Common myeloid progenitor, CD34-positive (primary cell): ENCODE measurements at places on chromosomes 4 and X.
A peak's percentile ranks its signal among the peaks of the same experiment; 100 is the strongest.

- DNase-seq = no peak
Observed at GRCh38 chr4:186536285-186536684, 19.1 kb downstream of the MTNR1A start.

DNA sequence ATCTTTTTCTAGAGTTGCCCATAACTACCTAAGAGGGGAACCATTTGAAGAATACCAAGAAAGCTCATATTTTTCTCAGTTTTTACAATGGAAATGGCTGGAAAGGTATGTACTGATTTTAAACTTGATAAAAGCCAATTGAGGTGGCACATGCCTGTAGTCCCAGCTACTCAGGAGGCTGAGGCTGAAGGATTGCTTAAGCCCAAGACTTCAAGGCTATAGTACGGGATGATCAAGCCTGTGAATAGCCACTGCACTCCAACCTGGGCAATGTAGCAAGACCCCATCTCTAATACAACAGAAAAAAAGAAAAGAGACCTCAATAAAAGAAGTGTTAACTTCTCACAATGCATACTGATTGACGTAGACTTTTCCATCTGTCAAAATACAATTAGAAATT lies 44.4 kb downstream of the GRK4 start:
- no peak for DNase-seq

DNA sequence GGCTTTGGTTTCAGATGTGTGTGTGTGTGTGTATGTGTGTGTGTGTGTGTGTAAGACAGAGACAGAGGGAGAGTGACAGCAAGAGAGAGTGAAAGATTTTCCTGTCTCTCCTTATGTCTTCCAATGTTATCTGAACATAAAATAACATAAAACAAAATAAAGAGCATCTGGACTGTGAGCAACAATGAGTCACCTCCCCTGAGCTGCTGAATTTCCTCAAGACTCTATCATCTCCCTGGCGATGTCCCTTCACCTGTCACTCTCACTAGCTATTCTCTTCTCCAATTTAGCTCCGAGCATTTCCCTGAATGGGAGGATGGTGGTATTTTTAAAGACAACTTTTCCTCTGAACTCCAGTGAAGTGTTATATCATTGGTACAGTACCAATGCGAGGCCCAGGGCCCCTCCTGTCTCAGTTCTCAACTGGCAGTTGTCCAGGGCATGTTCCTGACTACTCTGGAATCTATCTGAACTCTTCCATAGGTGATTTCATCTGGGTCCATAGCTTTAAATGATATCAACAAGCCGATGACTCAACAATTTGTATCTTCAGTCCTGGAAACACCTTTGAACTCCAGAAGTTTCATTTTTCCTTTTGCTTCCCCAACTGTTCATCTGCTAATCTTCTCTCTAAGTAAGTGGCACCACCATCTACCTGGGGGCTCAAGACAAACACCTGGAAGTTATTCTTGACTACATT lies 195.0 kb upstream of the CLNK start:
- no peak for DNase-seq

- peak; percentile 4 for DNase-seq
Observed at GRCh38 chr4:82728301-82728700, 70.3 kb downstream of the SCD5 start.

DNA sequence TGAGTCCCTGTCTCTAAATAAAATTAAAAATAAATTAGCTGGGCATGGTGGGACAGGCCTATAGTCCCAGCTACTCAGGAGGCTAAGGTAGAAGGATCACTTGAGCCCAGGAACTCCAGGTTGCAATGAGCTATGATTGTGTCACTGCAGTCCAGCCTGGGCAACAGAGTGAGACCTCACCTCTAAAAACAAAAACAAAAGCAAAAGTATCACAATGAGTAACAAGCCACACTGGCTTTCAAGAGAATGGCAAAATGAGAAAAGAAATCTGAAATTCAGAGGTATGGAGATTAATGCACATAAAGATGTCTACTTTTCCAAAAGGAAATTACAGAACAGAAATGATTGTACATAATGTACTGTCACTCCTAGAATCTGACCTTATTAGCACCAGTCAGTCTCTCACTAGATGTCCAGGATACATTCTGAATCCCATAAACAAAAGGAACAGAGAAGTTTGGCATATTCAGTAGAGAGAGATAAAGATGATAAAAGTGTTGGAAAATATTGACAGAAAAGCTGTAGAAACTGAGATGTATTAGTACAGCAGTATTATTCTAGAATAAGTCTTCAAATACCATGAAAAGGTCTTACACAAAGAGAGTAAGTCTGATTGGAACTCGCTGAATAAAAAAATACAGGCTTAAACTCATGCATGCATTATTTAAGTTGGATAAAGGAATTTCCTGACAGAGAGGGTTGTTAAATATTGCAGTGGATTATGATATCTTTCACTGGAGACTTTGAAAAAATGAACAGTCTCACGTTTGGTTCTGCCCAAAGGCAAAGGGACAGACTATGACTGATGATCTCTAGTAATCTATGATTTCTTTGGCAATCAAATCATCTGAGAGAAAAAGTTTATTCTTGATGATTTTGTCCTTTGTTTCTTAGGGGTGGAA lies 102.5 kb downstream of the SH3RF1 start:
- DNase-seq = no peak

DNA sequence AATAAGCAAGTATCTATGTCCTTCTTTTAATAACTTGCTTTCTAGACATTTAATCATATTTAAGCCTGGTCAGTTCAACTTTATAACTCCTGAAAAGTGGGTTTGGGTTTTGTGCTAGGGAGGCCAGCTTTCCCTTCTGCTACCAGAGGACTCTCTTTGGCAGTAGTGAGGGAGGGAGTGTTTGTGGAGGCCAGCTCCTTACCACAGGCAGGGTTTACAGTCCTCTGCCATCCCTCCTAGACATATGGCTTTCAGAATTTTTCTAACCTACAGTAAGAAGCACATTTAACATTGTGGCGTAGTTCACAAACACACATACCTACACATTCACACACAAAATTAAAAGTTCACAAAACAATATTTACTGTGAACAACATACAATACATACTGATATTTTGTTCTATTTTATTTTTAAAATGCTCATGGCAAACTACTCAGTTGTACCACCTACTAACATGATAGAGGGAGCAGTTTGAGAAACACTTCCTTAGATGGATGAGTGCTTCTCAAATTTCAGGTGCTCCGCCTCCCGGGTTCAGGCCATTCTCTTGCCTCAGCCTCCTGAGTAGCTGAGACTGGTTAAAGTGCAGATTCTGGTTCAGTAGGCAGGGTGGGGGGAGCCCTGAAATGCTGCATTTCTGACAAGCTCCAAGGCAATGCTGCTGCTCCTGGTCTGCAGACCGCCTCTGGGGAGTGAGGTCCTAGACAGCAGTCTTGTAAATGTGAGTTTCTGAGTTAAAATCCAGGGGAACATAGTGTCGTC lies 86.7 kb downstream of the PTTG2 start:
- no peak for DNase-seq

DNA sequence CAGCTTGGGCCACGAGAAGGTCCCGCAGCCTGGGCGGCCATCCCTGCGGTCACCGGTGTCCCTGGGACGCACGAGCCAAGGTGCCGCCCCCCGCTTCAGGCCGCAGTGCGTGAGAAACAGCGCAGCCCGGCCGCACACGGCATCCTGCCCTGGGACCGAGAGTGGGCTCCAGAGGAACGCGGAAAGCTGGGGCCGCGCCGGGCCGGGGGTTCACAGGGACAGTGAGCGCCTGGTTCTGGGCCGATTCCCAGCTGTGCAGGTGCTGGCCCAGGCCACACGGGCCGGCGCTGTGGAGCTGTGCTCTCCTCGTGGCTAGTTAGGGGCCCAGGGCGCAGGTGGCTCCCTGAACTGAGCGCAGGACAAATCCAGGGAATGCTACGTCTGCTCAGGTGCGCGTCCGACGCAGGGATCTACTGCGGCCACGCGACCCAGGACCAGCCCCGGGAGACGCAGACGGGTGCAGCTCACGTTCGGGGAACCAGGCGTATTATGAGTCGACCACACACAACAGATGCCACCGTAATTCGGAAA lies 25.8 kb upstream of the GTPBP6 start:
- DNase-seq = no peak

GRCh38 chr4:188439641-188440311 lies 300.5 kb downstream of the TRIML1 start:
- DNase-seq = no peak

- DNase-seq = no peak
Observed at GRCh38 chr4:26331380-26331950, 10.7 kb downstream of the RBPJ start.

DNA sequence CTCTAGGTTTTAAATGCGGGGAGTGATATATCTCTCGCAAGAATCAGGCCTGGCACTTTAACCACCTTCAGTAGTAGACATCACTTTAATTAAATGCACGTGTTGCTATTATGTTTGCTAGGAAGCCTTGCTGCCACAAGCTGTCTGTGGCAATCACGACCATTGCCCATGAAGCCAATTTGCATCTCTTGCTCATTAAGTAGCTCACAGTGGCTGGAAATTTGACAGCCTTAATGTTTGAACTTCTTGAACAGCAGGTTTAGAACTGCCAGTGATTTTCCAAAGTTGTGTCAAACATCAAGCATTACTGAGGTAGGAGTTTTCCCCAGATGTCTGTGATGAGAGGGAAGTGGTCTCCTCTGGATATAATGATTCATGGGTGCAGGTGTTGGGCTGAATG lies 642.3 kb upstream of the CPEB2 start:
- no peak for DNase-seq

- DNase-seq = no peak
Observed at GRCh38 chrX:38183596-38183995, 37.1 kb downstream of the SRPX start.

- DNase-seq = no peak
Observed at GRCh38 chrX:136039485-136039884, 54.2 kb downstream of the SLC9A6 start.

- DNase-seq = no peak
Observed at GRCh38 chrX:9310616-9311015, 154.2 kb upstream of the TBL1X start.

DNA sequence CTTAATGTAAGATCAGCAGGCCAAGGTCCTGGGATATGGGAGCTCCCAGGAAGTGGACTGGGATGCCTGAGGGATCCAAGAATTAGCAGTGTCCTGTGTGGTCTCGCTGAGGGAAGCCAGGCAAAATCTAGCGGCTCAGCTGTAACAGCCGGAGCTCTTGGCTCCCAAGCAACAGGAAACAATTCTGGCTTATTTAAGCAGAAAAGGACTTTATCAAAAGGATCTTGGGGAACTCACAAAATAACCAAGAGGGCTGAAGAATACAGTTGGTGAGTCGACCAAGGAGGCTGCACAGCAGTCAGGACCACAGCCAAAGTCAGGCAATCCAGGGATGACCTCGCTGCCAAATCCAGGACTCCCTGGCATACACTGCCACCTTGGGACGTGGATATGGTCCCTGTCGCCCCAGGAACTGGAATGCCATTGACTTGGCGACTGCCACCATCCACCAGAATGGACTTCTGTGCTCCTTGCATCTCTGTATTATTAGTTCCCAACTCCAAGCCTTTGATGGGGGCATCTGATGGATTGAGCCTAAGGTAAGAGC lies 165.3 kb upstream of the BCOR start:
- DNase-seq = no peak

DNA sequence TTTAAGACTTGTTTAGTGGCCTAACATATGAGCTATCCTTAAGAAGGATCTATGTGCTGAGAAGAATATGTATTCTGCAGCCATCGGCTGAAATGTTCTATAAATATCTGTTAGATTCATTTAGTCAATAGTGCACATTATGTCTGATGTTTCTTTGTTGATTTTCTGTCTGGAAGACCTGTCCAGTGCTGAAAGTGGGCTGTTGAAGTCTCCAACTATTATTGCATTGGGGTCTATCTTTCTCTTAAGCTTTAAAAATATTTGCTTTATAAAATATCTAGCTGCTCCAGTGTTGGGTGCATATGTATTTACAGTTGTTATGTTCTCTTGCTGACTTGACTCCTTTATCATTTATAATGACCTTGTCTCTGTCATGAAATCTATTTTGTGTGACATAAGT lies 9.4 kb upstream of the BLTP1 start:
- DNase-seq = no peak
